Foreskin keratinocyte (primary cell): ENCODE measurements at places on chromosomes 7 and 10.

DNA sequence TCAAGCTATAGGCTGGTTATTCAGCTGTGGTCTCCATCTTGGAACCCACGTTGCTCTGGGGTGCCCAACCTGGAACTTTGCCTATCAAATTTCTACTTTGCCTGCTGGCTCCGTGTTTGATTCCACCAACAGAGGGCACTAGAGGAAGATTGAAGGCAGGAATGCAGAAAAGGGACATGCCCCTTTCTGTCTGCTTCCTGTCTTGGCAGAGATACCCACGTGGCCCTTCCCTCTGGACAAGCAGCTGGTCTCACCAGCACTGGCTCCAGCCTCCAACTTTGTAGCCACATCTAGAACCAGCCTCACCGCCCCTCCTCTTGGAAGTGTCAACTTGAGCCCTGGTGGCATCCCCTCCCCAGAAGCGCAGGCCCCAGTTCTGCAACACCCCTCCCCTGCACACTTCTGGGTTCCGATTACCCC, 52.1 kb upstream of the ZNF438 start:
- DNase-seq = no peak

DNA sequence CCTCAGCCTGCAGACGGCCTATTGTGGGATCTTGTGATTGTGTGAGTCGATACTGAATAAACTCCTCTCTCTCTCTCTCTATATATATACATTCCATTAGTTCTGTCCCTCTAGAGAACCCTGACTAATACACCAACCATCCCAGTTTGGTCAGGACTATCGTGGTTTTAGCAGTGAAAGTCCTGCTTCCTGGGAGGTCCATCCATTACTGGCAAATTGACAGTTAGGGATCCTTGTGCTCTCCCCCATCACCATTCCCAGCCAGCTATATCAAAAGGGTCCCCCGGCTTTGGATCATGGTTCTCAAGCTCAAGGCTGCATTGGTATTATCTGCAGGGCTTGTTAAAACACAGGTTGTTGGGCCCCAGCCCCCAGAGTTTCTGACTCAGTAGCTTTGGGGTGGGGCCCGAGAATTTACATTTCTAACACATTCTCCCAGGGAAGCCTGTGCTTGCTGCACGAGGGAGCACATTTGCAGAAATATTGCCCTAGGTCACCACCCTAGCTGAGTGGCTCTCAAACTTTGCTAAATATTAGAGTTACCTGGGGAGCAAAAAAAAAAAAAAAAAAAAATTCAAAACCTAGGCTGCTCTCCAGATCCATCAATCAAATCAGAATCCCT, 899.1 kb upstream of the AUTS2 start:
- no peak for DNase-seq

DNA sequence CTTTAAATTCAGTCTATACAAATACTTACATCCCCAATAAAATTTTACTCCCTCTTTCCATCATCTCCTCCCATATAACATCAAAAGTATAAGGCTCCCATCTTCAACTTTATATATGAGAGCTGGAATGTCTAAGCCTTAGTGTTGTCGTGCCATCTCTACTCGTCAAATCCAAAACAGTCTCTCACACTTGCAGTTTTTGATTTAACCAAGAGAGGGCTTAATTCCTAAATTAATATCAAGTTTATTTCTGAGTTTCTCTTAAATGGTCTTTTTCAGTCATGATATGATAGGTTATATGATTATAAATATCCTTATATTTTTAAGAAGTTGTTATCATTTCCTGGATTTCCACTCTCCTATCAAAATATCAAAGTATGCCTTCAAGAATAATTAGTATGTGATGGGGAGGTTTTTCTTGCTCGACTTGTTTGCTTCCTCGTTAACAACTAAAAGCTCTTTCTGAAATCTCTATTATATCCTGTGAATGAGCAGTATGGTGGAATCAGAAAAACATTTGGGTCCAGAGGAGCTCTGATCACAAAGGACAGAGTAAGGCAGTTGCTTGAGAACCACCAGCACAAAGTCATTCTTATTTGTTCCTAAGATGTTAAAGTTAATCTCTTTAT, 12.5 kb upstream of the LIPK start:
- DNase-seq = no peak

GRCh38 chr7:114242992-114243507, 171.6 kb upstream of the FOXP2 start:
- peak; percentile 61 for DNase-seq

DNA sequence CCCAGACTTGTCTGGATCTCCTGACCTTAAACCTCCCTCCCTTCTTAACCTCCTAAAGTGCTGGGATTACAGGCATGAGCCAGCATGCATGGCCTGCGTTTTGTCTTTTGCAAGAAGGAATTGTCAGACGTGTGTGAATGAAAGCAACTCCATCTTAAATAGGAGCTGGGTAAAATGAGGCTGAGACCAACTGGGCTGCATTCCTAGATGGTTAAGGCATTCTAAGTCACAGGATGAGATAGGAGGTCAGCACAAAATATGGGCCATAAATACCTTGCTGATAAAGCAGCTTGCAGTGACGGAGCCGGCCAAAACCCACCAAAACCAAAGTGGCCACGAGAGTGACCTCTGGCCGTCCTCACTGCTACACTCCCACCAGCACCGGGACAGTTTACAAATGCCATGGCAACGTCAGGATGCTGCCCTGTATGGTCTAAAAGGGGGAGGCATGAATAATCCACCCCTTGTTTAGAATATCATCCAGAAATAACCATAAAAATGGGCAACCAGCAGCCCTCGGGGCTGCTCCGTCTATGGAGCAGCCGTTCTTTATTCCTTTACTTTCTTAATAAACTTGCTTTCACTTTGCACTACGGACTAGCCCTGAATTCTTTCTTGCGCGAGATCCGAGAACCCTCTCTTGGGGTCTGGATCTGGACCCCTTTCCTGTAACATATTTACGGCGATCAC, 41.2 kb upstream of the SDK1 start:
- DNase-seq = no peak
